ENCODE measurements at places on chromosomes 16 and 17.

DNA sequence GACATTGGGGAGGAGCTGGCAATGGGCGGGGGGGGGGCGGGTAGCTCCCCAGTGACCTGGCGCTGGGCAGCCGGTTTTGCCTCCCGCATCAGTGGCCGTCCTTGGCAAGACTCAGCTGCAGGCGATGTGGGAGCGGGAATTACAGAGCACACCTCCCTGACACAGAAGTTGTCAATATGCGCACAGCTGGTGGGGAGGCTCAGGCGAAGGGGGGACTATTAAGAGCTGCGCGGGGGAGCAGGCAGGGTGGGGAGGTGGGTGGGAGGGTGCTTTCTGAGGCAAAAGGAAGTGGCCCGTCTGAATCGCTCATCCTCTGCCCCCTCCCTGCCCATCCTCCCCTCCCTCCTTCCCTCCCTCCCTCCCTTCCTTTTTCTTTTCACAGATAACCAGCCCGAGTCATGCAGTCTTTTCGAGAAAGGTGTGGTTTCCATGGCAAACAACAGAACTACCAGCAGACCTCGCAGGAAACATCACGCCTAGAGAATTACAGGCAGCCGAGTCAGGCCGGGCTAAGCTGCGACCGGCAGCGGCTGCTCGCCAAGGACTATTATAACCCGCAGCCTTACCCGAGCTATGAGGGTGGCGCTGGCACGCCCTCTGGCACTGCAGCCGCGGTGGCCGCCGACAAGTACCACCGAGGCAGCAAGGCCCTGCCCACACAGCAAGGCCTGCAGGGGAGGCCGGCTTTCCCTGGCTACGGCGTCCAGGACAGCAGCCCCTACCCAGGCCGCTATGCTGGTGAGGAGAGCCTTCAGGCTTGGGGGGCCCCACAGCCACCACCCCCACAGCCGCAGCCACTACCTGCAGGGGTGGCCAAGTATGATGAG is 44.0 kb downstream of the SREBF1 start:
- DNase-seq, result no peak

DNA sequence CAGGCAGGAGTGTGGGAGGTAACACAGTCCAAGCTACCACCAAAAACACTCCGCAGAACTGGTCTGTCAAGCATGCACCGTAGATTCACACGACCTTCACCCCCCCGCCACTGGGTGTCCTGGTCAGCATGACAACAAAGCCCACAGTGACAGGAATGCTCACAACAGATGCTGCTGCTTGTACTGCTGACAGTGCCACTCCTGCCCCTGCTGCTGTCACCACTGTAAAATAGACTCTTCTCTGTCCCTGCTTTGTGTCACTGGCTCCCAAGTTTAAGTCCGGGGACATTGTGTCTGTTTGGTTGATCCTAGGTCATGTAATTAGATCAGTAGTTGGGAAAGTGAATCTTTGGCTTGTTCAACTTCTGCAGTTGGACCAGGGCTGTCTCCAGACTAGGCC is 7.0 kb upstream of the ODF4 start:
- DNase-seq, result no peak

- DNase-seq, result peak; percentile 69
Observed at GRCh38 chr16:85750827-85751697, at the start of gene C16orf74. C16orf74 (minus strand) TSS chr16:85751096; CDS start chr16:85735217, 15,879 bp downstream.

DNA sequence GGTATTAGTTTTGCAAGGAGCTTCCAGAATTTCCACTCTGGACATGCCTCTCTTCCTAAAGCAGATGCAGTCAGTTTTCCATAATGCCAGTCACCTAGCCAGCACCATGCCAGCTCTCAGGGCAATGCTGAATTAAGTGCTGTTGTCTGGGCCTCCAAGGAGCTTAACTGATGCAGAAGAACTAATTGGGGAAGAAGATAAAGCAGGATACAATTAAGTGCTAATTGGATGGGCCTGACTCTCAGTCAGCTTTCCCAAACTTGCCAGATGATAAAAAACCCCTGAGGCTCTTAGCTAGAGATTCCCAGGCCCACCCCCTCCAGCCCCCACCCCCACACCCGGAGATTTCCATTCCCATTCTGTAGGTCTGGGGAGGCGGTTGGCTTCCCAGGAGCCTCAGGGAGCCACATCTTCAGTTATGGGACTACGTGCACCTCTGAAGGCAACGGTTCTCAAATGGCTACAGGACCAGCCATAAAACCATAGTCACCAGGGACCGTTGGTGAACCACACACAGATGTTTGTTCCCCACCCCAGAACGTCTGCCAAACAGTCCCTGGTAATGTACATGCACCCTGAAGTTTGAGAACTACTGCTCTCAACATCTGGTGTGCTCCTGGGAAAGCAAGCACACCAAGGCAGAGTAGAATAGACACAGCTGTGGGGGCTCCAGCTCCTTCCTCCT is 499.1 kb upstream of the CDH5 start:
- DNase-seq, result no peak

- no peak for DNase-seq
Observed at GRCh38 chr16:25110387-25110947, 1.1 kb upstream of the LCMT1 start.

All from germinal center (tissue), 1 donor.